Activated CD4-positive, alpha-beta T cell treated with anti-CD3 and anti-CD28 coated beads for 4 hours (primary cell): ENCODE measurements at places on chromosomes 1 and 21.

GRCh38 chr1:150165622-150166612 lies 16.2 kb downstream of the PLEKHO1 start:
- peak; percentile 60 for DNase-seq

DNA sequence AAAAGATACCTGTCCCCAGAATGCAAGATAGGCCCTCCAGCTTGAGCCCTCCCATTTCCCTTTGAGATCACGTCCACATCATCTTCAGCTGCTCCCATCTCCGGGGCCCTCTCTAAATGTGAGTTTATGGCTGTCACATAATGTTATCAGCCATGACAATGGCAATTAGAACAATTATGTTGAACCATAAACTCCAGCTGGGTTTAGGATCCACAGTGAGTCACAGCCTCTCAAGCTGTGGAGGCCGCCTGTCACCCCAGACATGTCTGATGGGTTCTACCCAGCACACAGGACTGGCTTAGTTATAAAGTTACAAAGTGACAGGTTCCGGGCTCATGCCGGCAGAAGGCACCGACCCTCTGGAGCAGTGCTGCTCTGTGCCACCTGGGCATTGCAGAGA lies 597.3 kb downstream of the PTPRU start:
- DNase-seq = no peak

DNA sequence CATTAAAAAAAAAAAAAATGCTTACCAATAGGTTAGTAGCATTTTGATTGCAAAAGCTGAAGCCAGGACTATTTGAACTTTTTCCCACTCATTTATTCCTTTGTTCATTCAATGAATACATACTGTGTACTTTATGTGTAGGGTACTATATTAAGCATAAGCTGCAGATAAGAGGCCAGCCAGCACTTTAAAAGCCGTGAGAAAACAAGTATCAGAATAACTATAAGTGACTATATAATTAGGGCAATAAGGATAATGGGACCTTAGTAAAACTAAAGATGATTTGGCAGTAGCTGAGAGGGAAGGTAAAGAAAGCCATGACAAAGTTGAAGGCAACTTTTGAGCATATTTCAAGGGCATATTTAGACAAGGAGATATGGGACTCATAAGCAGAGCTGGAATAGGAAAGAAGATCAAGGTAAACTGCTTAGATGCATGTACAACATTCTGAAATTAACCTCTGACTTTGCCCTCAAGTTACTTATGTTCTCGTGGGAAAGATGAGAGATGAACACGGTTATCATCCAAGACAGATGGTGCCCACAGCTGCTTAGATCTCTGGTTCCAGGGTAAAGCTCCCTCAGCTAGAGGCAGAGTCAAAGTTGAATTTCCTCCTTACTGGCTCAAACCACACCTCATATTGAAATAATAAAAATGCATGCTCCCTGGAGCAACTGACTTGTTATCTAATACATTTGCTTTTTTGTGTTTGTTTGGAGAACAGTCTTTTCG lies 44.0 kb upstream of the FMO2 start:
- no peak for DNase-seq

GRCh38 chr21:43983860-43984420 lies 28.2 kb upstream of the TRAPPC10 start:
- no peak for DNase-seq

- DNase-seq = no peak
These were observed 144.4 kb downstream of the CDC7 start for GRCh38 chr1:91645031-91645430.

DNA sequence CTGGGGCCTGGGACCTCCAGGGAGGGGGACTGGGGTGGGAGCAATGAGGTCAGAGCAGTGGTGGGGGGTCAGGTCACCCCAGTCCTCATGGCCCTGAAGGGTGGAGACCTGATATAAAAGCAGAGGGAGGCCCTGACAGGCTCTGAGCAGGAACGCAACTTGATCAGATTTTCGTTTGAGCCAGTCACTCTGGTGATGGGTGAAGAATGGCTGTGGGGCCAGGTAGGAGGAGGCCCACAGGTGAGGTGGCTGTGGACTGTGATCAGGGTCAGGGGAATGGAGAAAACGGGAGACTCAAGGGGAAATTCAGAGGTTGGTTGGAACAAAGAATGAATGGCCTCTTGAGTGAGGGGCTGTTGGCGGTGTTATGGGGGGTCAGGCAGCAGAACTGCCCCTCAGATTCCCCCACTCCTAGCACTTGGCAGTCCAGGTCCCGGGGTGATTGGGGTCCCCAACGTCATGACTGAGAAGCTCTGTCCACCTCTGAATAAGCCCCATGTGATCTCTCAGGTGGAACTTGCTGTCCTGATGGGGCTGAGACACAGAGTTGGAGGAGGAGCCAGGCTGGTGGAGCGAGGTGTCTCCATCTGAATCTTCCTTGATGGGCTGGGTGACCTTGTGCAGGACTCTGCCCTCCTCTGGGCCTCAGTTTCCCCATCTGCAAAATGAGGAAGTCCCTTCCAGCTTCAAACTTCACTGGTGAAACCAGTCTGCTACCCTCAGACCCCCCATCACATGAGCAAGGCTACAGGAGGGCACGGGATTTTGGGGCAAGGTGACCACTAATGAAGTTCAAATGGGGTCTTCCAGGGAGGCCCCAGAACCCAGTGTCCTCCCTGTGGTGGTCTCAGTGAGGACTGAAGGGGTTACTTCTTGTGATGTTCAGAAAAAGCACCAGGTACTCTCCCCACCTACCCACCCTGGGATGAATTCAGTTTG lies 683.0 kb downstream of the MATN1 start:
- DNase-seq = no peak

- DNase-seq = no peak
These were observed 8.3 kb upstream of the TINAGL1 start for GRCh38 chr1:31567956-31568570.

DNA sequence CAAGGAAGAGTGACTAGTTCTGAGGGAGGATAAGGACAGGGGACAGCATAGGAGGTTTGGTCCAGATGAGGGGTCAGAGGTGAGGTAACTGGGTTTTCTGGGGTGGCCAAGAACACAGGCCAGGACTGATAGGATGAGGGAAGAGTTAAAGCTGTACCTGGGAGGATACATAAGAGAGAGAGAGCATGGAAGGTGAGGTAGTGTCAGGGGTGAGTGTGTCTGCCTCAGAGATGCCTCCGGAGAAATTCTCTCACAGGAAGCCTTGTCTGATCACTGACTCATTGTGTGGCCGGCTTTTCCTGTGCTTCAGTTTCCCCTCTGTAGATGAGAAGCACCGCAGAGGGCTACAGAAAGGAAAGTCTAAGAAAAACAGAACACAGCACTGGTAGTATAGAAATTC lies 40.2 kb downstream of the FASLG start:
- peak; percentile 78 for DNase-seq

DNA sequence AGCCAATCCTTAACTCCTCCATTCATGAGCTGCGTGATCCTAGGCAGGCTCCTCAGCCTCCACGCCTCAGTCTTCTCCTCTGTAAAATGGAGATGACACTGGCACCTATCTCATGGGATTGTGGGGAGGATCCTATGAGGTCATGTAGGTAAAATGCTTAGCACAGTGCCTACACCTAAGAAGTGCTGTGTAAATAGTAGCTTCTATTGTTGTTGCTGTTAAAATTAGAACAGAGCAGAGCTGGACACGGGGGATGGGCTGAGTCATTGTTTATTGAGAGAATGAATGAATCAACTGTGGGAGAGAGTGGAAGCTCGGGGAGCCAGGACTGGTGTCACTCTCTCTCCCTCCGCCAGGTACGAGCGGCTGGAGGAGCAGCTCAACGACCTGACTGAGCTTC lies 43.0 kb downstream of the TMCC2 start:
- no peak for DNase-seq

GRCh38 chr1:178958491-178958890 lies 67.2 kb upstream of the FAM20B start:
- DNase-seq = no peak

DNA sequence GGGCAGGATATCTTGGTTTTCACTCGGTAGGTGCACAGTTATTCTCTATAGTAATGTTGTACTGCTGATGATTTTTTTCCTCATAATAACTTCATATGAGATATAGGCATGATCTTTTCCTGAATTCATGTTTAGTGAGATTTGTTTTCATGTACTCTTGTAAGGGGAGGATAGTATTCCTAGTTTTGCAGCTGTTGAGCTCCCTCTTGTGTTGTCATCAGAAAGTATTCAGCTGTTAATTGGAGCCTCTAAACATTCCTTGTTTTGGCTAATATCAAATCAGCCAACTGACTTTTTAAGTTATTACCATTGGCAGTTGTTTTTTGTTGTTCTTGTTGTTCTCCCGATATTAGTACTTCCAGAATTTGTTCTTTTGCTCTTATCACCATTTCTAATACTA lies 24.4 kb downstream of the OR10R2 start:
- DNase-seq = no peak

- DNase-seq = no peak
These were observed 57.8 kb upstream of the KCNJ6 start for GRCh38 chr21:37974081-37974480.

DNA sequence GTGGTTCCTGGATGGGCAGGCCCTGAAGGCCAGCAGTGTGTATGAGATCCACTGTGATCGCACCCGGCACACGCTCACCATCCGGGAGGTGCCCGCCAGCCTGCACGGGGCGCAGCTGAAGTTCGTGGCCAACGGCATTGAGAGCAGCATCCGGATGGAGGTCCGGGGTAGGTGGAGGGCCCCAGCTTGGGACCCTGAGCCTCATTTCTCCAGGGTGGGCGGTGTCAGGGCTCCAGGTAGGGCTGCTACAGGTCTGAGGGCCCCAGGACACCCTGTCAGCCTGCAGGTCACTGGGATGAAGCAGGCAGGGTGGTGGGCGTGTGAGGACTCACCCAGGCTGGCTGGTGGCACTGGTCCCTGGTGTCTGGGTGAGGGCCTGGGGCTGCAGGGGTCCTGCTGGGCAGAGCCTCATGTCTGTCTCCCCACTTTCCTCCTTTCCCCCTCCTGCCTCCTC lies 7.8 kb downstream of the OBSCN start:
- DNase-seq = no peak

DNA sequence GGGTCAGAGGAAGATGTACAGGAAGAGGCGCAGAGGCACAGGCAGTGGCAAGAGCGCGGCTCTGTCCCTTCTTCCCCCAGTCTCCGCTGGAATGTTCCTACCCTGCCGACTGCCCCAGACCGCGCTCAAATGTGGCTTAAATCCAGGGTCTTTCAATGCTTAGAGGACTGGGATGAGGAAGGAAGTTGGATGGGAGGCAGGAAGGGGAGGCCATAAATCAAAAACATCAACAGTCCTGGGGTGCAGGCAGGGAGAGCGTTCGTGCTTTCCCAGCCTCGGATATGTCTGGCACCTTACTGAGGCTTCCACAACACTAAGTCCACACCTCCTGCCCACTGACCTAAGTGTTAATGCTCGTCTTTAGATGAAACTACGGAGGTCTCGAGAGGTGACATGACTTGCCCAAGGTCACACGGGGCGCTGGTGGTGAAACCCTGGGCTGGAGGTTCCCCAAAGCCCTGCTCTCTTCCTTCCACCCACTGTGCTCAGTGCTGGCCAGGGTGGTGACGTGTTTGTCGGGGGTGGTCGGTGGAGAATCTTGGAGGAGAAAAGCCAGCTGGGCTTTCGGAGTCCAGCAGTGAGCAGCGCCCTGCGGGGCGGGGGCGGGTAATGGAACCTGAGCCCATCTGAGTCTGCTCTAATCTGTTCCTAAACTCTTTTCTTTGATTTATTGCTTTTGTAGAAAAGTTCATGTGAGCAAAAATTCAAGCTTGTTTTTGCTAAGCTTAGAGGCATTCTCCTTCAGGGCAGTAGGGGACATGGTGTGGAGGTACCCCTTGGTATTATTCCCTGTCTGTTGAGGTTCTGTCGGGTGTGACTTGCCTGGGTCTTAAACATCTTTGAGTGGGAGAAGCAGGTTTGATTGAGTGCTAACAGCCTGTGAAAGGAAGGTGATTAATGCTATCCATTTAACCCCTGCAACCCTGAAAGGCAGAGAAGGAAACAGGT lies 708 bp downstream of the CDA start:
- no peak for DNase-seq

GRCh38 chr1:179121159-179121938 lies 39.5 kb downstream of the TOR3A start:
- peak; percentile 50 for DNase-seq

- DNase-seq = no peak
These were observed 2.6 kb downstream of the GUK1 start for GRCh38 chr1:228142701-228143136.

GRCh38 chr1:15225461-15225860 lies 21.6 kb upstream of the FHAD1 start:
- no peak for DNase-seq

- DNase-seq = no peak
These were observed 121.4 kb downstream of the RRAGC start for GRCh38 chr1:38738207-38738606.
